ENCODE measurements at places on chromosomes 12 and 14.

GRCh38 chr14:22650960-22651521 lies 6.9 kb upstream of the OR6J1 start:
- no peak for DNase-seq

DNA sequence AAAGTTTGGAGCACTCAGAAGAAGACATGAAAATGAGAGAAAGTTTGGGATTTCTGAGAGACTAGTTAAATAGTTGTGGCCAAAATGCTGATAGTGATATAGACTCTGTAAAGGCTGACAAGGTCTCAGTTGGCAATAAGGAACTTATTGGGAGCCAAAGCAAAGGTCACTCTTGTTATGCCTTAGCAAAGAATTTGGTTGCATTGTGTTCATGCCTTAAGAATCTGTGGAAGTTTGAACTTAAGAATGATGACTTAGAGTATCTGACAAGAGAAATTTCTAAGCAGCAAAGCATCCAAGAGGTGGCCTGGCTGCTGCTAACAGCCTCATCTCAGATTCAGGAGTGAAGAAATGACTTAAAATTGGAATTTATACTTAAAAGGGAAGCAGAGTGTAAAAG lies 113.8 kb downstream of the PIK3C2G start:
- no peak for DNase-seq

DNA sequence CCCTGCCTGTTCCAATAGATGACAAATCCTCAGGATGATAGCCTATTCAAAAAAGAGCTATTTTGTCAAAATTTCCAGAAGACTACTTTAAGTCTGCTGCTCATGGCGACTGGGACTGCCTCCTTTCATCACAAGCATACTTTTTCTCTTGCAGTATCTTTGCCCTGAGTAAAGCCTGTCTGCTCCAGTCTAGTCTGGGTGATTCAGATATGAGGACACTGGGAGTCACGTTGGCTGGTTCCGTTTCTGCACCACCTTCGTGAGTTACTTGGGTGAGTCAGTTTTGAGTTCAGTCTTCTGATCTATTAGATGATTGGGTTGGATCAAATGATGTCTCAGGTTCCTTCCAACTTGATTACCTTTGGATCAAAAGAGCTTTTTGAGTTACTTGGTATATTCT lies 301.3 kb upstream of the STXBP6 start:
- no peak for DNase-seq

DNA sequence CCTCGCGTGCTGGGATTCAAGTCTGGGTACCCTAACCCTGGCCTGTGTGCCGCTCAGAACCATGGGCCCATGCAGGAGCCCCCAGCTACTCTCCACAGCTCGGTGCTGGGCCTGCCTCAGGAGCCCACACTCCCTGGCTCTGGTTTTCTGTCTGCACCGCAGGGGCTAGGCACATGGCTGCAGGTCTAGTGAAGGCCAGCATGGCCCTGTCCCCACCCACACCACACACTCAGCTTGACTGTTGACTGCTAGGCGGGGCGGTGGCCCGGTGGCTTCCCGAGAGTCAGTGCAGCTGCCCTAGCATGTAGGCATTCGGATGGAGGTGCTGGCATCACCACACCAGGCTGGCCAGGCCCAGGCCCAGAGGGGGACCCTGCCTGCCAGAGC lies 7.9 kb downstream of the INF2 start:
- no peak for DNase-seq

- no peak for DNase-seq
Observed at GRCh38 chr14:100019156-100019744, 46.0 kb upstream of the EVL start.

DNA sequence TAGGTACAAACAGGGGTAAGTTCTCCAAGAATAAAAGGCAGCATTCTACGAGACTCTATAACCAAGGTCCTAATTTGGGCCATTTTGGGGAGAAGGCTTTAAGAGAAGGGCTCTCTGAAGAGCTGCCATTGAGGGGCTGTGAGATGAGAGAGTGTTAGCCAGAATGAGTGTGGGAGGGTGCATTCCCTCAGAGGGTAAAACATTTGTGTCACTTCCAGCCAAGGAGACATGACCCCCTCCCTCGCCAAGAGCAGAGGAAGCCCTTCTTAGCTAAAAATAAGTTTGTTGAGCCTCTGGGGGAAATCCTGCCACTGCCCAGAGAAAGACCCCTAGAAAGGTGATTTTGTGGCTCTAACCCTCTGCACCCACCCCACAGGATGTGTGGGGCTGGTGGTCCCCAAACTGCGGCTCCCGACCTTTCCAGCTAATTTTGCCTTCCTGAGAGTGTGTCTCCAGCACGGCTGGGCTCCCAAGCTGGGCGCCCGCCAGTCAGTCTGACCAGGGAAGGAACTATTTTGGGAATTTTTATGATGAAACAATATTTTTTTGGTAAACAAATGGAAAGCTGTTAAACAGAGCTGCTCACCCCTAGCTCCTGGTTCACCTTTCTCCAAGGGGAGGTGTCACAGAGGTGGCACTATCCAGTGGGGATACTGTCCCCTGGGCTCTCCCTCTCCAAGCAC lies 65.9 kb upstream of the JDP2 start:
- no peak for DNase-seq

GRCh38 chr14:91354979-91355685 lies 62.5 kb downstream of the CCDC88C start:
- peak; percentile 43 for DNase-seq

DNA sequence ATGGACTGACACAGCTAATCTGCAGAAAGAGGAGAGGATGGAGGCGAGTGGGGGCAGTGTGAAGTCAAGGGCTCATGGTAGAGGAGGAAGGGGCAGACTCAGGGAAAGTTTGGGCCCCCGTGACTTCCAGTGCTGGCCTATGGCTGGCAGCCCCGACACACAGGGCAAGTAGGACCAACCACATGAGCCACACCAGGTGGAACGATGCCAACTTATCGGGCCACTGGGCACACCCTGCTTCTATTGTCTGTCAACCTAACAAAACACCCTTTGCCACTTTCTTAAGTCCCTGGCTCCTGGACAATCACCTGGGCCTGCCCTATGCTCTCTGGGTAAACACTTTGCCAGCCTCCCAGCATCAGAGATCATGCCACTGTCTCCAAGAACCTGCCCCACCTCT lies 65.2 kb upstream of the PSMC1 start:
- DNase-seq = no peak

- DNase-seq = no peak
Observed at GRCh38 chr12:71601546-71601945, 62.1 kb downstream of the ZFC3H1 start.

- DNase-seq = no peak
Observed at GRCh38 chr12:119669744-119670472, 2.0 kb downstream of the PRKAB1 start.
